ENCODE measurements at places on chromosomes 2 and 18.

DNA sequence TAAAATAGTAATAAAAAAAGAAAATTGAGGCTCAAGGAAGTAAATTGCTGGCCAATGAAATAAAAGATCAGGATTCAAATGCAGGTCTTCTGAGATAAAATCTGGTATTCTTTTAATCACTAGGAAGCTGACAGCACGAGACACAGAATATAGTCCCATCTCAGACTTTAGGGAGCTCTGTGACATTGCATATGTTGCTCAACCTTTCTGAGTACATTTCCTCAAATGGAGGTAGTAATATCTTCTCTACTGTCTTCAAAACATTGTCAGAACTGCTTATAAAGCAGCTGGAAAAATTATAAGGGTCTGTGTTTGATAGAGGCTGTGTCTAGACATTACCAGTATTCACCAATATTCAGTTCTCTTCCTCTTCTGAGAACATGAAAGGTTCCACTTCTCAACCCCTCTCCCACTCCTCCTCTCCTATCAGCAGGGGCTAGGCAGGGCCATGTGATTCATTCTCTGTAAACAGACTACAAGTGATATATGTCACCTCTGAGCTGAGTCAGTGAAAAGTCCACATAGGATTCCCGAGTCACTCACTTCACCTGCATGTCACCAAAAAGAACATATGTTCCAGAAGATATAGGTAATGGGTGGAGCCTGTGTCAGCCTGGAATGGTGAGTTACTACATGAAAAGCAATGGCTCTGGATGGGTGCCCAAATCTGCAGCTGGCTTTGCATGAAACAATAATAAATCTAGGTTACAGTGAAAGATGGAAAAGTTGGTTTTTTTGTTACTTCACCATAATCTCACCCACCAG is 7.1 kb downstream of the KCNE4 start:
- no peak for DNase-seq

- no peak for DNase-seq
These were observed 16.4 kb upstream of the HNMT start for GRCh38 chr2:137947728-137948336.

DNA sequence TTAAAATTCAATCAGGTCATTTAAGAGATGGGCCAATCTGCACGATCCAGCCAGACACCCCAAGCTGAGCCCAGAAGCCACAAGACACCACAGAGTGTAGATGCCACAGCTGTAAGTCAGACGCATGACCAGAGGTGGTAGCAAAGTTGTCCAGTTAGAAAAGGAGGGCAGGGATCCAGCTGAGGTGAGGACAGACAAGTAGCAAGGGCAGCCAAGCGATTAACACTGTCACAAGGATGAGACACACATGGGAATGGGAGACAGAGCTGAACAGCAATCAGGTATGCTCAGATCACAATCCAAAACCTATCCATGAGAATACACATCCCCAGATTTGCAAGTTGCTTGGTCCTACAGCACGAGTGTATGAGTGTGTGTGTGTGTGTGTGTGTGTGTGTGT is 143.4 kb upstream of the STK17B start:
- DNase-seq = no peak

- no peak for DNase-seq
These were observed 88.4 kb downstream of the MEP1B start for GRCh38 chr18:32278177-32278799.

GRCh38 chr2:109102588-109103233 is 26.3 kb upstream of the SH3RF3 start:
- no peak for DNase-seq

- DNase-seq = peak; percentile 62
These were observed 65.9 kb upstream of the SH3RF3 start for GRCh38 chr2:109062859-109063700.

DNA sequence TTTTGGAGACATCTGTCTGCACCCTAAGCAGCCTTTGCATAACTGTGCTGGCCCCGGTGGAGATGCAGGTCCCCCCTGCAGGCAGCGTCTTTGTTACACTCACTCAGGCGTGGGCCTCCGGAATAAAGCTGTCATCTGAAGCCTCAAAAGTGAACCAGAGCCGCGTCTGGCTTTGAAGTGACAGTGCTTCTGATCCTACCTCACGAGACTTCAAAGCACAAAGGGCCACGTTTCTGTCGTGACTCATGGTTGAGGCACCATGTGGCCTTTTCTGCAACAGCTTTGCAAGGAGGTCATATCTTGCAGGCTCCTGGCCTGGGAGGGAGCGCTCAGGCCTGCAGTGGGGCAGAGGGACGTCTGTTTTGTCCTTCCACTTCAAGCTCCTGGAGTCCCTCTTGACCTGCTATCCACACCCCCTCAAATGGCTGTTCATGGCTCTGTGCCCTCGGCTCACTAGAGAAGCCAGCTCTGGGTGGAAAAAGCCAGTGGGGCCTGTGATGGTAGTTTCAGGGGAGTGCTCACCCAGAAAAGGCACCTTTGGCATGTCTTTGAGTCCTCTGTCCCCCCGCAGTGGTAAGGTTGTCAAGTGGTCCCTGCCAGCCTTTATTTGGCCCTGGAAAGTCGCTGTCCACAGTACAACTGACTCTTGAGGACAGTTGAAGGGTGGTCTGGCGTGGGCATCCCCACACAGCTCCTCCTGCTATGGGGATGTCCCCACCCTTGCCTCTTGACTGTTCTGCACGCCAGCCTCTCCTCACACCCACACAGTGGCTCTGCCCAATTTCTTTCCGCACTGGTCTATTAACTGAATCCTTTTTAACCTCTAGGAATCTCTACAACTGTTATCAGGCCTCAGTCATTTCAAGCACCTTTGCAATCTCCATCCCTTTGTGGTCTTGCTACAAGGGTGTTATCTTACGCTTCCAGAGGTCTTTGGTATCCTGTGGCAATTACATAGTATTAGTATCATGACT is 19.3 kb downstream of the GPR55 start:
- peak; percentile 52 for DNase-seq

GRCh38 chr2:70011335-70011734 is 49.9 kb upstream of the ASPRV1 start:
- no peak for DNase-seq

GRCh38 chr2:26284132-26284531 is 39.4 kb downstream of the HADHB start:
- no peak for DNase-seq

DNA sequence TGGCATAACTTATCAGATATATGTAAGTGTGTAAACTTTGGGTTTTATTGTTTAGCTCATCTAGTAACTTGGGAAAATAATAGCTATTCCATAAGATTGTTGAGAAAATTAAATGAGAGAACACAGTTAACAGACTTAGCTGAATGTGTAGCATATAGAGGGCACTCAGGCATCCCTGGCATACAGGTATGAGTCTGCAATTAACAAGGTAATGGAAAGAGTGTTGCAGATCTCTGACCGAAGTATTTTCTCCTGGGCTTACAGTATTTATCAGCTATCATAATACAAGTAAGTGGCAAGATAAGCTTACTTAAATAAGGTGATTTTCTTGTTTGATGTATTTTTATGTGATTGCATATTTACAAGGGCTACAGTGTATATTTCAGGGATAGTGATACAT is 7.9 kb upstream of the COBLL1 start:
- DNase-seq = no peak

GRCh38 chr2:218996937-218997336 is 3.7 kb upstream of the CRYBA2 start:
- no peak for DNase-seq

- DNase-seq = no peak
These were observed 48.1 kb downstream of the COBLL1 start for GRCh38 chr2:164793529-164793928.

DNA sequence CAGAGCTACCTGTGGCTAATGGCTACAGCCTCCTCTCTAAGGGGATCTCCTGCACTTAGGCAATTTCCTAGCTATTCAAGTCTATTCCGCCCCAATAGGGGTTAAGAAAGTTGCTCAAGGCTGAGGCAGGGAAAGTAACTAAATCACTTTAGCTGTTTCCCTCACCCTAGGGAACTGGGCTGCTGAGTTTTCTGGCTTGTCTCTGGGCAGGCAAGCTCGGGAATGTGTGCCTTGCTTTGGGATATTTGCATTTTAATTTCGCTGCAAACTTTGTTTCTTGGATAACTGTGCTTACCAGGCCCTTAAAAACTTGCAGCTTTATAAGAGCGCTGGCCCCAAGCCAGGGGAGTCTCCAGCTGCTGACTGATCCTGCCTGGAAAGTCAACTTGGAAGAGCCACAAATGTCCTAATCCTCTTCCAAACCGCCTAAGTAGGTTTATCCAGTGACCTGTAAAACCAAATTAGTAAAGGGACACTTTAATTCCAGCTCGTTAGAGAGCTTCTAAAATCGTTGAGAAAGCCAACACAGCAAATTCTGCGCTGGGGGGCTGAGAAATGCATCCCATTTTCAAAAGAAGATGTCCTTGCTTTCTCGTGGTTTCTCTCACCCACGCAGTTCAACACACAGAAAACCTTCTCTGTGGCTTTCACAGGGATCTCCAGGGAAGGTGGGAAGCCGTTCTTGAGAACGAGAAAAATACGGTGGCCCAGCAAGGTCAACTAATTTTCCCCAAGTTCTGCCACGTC is 59.5 kb upstream of the SP3 start:
- DNase-seq = peak; percentile 88

DNA sequence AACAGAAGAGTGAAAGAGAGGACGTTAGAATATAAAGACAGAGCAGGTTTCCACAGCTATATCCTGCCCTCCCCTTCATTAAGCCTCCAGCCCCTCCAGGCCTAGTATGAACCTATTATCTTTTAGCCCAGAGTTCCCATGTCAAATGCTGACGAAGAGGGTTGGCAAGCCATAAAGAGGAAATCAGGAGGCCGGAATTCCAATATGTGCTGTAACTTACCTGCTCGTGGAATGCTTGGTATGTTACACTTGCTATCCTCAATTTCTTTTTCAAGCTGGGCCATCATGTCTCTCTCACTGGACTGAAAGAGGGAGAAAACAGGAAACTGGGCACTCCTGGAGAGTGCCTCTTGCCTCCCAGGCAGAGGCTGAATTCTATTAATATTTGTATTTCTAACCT is 264.1 kb downstream of the TRIB2 start:
- no peak for DNase-seq

GRCh38 chr2:15737314-15738224 is 145.9 kb downstream of the DDX1 start:
- no peak for DNase-seq

- no peak for DNase-seq
These were observed 93.9 kb downstream of the SCN3A start for GRCh38 chr2:165109915-165110314.

DNA sequence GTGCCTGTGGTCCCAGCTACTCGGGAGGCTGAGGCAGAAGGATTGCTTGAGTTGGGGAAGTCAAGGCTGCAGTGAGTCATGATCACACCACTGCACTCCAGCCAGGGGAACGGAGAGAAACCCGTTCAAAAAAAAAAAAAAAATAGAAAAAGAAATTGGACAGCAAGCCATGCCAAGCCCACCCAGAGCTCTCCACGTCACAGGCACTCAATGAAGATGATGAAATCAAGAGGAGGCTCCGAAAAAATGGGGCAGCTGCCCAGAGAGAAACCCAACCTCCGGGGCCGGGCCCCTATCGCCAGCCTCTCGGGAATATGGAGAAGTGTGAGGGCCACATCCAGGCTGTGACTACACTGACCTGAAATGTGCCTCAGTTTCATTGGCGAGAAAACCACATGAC is 40.0 kb downstream of the BIN1 start:
- peak; percentile 89 for DNase-seq

GRCh38 chr2:72367530-72368225 is 220.0 kb upstream of the CYP26B1 start:
- peak; percentile 62 for DNase-seq

- DNase-seq = no peak
These were observed 58.4 kb downstream of the WDSUB1 start for GRCh38 chr2:159228081-159228581.

DNA sequence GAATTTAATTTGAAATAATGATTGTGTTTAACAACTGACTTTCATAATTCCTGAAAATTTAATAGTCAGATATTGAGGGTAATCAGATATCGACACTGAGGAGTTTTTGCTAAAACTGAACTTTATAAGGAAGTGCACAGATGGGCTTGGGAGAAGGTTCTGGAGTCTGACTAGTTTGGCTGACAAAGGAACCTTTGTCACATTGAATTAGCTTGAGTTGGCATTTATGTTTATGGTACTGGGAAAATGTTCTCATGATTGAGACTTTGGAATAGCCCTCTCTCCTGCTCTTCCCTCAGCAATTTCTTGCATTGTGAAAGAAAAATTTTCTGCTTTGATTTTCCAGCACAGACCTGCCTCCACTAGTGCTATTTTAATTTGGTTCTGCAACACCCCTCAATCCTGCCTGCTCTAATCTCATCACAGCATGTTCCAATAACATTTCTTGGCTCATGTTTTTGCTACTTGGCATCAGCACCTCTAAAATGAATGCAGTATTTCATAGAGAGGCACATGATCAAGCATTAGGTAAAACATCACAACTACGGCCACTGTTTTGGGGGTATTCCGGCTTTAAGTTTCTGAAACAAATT is 133.9 kb upstream of the FSHR start:
- DNase-seq = no peak

- DNase-seq = no peak
These were observed 332.1 kb upstream of the TCF4 start for GRCh38 chr18:55920063-55920462.
